ENCODE measurements at places on chromosomes 11 and 22.

DNA sequence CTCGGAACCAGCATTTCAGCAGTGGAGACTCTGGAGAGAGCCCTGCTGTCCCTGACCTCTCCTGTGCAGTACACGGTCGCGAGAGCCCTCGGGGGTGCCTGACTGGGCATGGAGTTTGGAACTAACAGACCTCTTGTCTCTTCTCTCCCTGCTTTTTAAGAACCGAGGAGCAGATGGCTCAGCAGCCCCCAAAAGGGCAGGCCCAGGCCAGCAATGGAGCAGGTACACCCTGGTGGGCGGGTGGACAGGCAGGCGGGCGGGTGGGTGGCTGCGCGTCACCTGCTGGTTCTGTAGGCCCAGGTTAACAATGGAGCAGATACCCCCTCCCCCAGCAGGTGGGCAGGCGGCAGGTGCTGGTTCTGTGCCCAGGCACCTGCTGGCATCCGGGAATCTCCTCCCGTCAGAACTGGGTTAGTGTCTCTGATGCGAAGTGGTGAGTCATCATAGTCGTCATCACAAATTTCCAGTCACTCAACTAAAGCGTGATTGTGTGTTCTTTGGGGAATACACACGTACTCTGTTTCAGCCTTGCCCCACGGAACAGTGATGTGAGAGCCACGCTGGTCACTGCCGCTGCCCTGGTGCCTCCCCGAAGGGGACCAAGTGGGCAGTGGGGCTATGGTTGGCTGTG, 41.1 kb downstream of the GRAMD4 start:
- DNase-seq: no peak

- DNase-seq: no peak
Observed at GRCh38 chr11:106471276-106471675, 393.8 kb downstream of the AASDHPPT start.

DNA sequence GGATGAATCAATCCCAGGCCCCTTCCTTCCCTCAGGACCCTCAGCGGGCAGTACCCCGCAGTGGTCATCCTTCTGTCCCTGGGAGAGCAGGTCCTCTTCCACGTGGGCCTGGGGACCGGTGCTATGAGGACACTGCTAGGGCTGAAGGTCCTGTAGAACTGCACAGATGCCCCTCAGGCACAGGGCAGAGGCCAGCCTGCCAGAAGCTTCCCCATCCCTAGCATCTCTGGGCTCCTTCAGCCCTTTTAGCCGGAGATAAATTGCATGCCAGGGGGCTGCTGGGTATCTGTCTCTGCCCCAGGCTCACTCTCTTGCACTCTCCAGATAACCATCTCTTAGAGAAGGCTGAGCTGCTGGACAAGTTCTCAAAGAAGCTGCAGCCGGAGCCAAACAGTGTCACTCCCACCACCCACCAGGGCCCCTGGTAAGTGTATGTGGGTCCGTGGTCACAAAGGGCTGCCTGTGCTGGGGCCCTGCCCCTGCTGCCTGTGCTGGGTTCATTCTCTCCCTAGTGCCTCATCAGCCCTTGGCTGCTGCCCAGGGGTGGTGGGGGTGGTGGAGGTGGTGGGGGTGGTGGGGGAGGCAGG, 2.3 kb downstream of the ATG16L2 start:
- peak; percentile 84 for DNase-seq

- DNase-seq: no peak
Observed at GRCh38 chr11:15645201-15645600, 530.5 kb downstream of the INSC start.

GRCh38 chr11:86397351-86397750, 22.7 kb downstream of the CCDC81 start:
- no peak for DNase-seq

DNA sequence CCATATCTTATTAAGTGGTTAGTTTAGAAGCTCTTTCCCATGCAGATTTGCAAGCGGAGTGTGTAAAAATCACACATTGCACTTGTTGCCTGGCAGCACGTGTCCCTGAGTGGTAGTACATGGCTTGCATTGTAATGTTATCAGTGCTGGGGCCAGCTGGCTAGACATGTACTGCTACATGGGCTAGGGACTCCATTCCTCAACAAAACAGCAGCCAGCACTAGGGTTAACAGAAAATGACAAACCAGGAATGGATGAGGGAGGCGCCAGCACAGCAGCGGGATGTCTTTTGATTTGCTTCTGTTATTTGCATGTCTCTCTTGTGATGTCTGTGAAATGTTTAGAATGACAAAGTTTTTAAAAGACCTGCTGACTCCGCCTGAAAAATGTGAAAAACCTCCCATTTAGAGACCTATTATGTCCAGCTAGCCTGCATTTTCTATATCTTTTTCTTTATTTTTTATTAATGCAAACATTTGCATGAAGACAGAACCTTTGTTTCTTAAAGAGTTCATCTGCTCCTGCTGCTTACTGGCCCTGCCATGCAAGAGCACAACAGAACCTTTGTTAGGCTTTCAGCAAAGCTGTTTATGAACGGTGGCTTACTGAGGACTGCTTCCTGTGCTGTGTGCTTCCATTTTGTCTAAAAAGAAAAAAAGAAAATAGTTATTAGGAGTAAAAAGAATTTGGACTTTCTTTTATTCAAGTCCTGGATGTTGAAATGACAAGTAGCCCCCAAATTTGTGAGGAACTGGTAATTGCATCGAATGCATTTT, 40.7 kb downstream of the CSTPP1 start:
- no peak for DNase-seq

- peak; percentile 71 for DNase-seq
Observed at GRCh38 chr11:76794371-76795289, 11.5 kb downstream of the TSKU start.

- DNase-seq: no peak
Observed at GRCh38 chr11:76543006-76543703, 98.3 kb downstream of the EMSY start.

DNA sequence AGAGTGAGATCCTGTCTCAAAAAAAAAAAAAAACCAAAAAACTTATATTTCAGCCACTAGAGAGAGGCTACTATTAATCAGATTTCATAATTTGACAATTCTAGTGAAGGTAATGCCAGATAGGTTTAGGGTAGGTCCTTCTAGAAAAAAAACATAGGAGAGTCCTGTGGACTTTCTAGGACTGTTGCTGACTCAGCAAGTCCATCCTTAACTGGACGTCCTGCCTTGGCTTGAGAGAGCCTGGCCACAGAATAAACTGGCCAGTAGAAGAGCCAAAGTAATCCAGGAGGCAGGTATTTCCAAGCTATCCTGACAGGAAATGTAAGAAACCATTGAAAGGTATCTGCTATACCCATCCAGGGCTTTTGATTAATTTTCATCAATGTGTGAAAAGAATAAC, 64.6 kb downstream of the TRIM44 start:
- no peak for DNase-seq

- no peak for DNase-seq
Observed at GRCh38 chr11:73156114-73156513, 14.0 kb upstream of the FCHSD2 start.

DNA sequence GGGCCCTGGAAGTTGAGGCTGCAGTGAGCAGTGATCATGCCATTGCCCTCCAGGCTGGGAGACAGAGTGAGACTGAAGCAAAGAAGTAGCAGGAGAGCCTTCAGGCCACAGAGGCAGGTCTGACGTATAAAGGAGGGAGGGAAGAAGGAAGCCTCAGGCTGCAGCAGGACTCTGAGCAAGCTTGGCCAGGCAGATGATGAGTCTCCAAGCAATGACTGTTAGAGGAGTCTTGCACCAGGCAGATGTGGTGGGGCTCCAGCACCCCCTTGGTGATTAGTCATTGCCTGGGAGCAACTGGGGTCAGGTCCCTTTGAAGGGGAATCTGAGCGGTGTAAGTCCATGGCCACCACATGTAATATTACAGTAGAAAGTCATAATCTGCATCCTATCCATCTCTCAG, 36.6 kb upstream of the NFAM1 start:
- no peak for DNase-seq

- DNase-seq: no peak
Observed at GRCh38 chr22:43515902-43516301, 104.1 kb downstream of the MPPED1 start.

GRCh38 chr11:77517753-77518152, 43.9 kb upstream of the PAK1 start:
- no peak for DNase-seq

DNA sequence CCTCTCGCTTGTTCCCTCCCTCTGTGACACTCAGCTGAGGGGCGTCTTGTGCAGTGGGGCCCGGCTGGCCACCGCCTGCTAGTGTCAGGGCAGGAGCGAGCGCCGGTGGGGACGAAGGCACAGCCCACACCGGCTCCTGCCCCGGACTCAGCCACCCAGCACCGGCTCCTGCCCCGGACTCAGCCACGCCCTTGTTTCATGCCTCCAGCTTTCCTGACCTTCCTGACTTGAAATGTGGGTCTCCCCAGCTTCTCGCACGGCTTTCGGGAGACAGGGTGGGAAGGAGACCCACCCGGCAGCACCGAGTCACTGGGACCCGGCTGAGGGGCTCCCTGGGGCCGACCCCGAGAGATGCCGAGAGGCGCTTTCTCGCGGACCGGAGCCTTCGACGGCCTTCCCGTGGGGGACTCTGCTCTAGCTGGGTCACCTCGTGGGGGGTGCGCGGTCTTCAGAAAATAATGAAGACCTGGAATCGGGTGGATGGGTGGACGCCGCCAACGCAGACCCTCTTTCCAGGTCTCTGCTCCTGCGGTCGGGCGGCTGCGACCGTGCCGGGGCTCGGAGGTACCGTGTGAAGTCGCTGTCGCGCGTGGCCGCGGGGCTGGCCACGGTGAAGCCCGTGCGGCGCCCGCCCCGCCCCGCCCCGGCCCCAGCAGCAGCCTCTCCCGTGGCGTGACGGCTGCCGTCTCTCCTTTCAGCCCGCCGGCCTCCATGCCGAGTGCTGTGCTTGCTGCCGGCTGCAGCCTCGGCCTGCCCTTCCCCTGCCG, 10.2 kb downstream of the GLB1L2 start:
- no peak for DNase-seq

GRCh38 chr11:78080084-78080817, 589 bp upstream of the NDUFC2 start:
- DNase-seq: no peak

DNA sequence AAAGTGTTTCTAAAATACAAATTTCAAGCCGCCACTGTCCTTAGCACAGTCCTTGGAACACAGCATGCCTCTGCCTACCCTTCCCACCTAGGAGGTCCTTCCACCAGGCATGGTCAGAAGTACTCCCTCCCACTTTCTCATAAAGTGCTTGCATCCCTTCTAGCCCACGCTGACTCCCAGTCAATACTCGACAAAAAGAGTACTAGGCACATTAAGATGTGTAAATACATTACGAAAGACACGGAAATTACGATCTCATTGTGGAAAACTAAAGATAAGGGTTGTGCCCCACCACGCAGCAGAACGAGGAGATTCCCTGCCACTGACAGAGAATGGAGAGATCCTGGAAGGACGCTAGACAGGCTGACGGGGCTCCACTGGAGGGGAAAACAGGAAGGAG, 13.5 kb downstream of the CHKA start:
- no peak for DNase-seq

DNA sequence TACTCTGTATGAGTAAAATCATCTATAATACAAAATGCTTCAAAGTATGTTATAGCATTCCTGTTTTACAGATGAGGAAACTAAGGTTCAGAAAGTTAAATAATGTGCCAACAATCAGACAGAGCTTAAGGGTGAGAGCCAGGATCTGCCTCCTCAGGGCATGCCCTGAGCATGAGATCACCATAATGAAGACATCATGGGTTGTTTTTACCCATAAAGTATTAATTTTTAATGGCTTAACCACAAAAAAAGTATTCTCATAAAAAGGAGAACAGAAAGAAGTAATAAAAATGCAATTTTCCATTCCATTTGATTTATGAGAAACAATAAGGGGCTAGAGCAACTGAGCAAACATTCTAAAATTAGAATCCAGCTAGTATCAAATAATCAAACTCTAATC, 534.3 kb upstream of the ARHGAP42 start:
- DNase-seq: no peak

- no peak for DNase-seq
Observed at GRCh38 chr11:132475026-132475425, 1057.3 kb downstream of the OPCML start.

DNA sequence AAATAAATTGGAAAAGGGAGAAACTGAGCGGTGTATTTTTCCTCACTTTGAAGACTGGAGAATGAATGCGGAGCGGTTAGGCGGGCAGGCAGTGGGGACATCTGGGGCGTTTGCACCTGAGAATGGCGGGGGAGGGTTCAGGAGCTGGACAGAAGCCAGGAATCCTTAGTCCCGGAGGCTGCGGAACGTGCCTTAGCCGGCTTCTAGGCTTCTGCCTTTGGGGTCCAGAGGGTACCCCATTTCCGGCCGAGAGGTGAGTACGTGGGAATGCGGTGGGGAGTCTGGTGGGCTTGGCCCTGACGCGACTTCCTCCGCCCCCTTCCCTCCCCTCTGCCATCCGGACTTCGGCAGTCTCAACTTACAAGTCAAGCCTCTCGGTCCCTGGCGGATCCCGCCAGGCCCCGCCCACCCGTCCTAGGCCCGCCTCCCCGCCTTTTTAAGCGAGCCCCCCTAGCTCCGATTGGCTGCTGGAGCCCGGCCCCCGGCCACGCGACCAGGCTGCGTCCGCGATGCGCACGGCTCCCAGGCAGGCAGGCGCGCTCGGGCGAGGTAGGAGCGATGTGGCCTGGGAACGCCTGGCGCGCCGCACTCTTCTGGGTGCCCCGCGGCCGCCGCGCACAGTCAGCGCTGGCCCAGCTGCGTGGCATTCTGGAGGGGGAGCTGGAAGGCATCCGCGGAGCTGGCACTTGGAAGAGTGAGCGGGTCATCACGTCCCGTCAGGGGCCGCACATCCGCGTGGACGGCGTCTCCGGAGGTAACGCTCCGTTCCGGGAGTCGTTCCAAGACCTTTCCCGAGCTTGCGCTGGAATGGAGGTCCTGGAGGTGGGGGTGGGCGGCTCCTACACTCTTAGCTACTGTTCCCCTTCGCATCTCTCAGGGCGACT, at the start of gene GCAT:
Gene GCAT, plus strand, starts transcription at position 525 of the 884 bp plus-strand sequence. Its CDS starts 34 bp downstream, at position 559.
- peak; percentile 96 for DNase-seq

DNA sequence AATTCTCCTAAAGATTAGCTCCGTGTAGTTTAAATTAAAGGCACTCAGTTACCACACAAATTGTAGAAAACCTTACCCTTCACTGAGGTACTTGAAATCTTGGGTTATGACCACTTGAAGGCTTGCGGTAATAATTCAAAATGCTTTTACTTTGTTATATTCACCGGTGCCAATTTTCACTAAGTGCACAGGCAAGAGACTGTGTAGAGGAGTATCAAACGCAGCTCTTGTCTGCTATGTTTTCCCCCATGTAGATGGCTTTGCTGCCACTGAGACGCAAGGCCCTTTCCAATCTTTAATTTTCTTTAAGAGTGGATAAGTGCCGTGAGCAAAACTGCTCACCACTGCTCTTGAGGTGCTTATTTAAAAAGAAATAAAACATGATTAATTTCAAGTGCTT, 155.8 kb downstream of the CADM1 start:
- no peak for DNase-seq

GRCh38 chr22:48425091-48425506, 1402.6 kb downstream of the BRD1 start:
- no peak for DNase-seq

Data from lower leg skin (tissue), 4 donors.